Activated T-helper 1 cell treated with anti-CD3 and anti-CD28 coated beads, Interleukin-12 subunit alpha, Interleukin-12 subunit beta, Interleukin-2, Interleukin-4 antibody, amounts not matched to agents 30 ng/mL and 10 ng/mL and 1 ng/mL, durations not matched to agents 14 hours and 24 hours and 36 hours (primary cell): ENCODE measurements at places on chromosomes 12 and 14. TPM values are rescaled to one million over a fixed set of nuclear protein-coding genes. Genes with fewer than 3 reads are reported as not detected.

SPIC gene
- not detected in 2 replicates for total RNA-seq

SLC39A5 gene
- total RNA-seq: 0.54 and 1.4 TPM in 2 replicates

TMEM120B gene
- total RNA-seq: 17.5 and 18.3 TPM in 2 replicates

NRL gene
- 2.1 and 2.7 TPM in 2 replicates for total RNA-seq

ALDH1L2 gene
- 1.1 and 1.5 TPM in 2 replicates for total RNA-seq

CAPZA3 gene
- total RNA-seq: not detected in 2 replicates

SLC17A8 gene
- total RNA-seq: not detected in 2 replicates

SERPINA3 gene
- total RNA-seq: not detected in 2 replicates

KLHL33 gene
- total RNA-seq: 0.05 TPM in 2 replicates

LTB4R gene
- 10.1 and 11.1 TPM in 2 replicates for total RNA-seq

SLC6A12 gene
- total RNA-seq: not detected in 2 replicates

TSPAN11 gene
- not detected in 2 replicates for total RNA-seq

CIROP gene
- total RNA-seq: not detected in 2 replicates

ACVRL1 gene
- total RNA-seq: not detected in 2 replicates

CDKN3 gene
- 36.5 and 39.2 TPM in 2 replicates for total RNA-seq

C12orf50 gene
- 0.07 TPM in 1 of 2 replicates, not detected in the other for total RNA-seq

SP7 gene
- not detected in 2 replicates for total RNA-seq

FLRT2 gene
- total RNA-seq: not detected in 2 replicates

ZNF140 gene
- 15.0 and 15.1 TPM in 2 replicates for total RNA-seq

MIP gene
- not detected in 2 replicates for total RNA-seq

PTCSC3 gene
- total RNA-seq: not detected in 2 replicates

ENDOU gene
- total RNA-seq: not detected in 2 replicates

PTPRO gene
- 0.22 and 0.26 TPM in 2 replicates for total RNA-seq

ALX1 gene
- not detected in 2 replicates for total RNA-seq

CLEC4A gene
- 0.26 and 1.3 TPM in 2 replicates for total RNA-seq

ATP6V1D gene
- 29.1 and 30.8 TPM in 2 replicates for total RNA-seq

LPAR5 gene
- total RNA-seq: 2.8 and 3.1 TPM in 2 replicates

ALG10 gene
- total RNA-seq: 20.3 and 28.5 TPM in 2 replicates

INSM2 gene
- total RNA-seq: not detected in 2 replicates

HVCN1 gene
- 13.8 and 16.7 TPM in 2 replicates for total RNA-seq

GPD1 gene
- 0.29 and 0.88 TPM in 2 replicates for total RNA-seq

FOXN4 gene
- total RNA-seq: not detected in 2 replicates

IGFBP6 gene
- total RNA-seq: 0.81 TPM in 1 of 2 replicates, not detected in the other

NXPH4 gene
- total RNA-seq: 0.36 and 0.49 TPM in 2 replicates

CCDC177 gene
- total RNA-seq: 0.08 TPM in 1 of 2 replicates, not detected in the other

KRT77 gene
- not detected in 2 replicates for total RNA-seq

SSPN gene
- total RNA-seq: not detected in 2 replicates

PIANP gene
- 0.07 and 0.08 TPM in 2 replicates for total RNA-seq

CCND2 gene
- total RNA-seq: 548 and 549 TPM in 2 replicates

AJUBA gene
- total RNA-seq: 1.8 and 2.7 TPM in 2 replicates

ANG gene
- total RNA-seq: 0.57 and 0.59 TPM in 2 replicates

FAM186B gene
- 0.29 and 0.62 TPM in 2 replicates for total RNA-seq

LHX5 gene
- not detected in 2 replicates for total RNA-seq

MUCL1 gene
- total RNA-seq: not detected in 2 replicates

GPR132 gene
- 24.6 and 24.9 TPM in 2 replicates for total RNA-seq

RND1 gene
- total RNA-seq: 7.9 and 9.3 TPM in 2 replicates

PYGL gene
- total RNA-seq: 0.13 and 0.17 TPM in 2 replicates

IAPP gene
- total RNA-seq: not detected in 2 replicates

BATF gene
- total RNA-seq: 213 and 214 TPM in 2 replicates

KRT81 gene
- not detected in 2 replicates for total RNA-seq

MAP3K9 gene
- 3.5 and 4.1 TPM in 2 replicates for total RNA-seq

AHSA1 gene
- total RNA-seq: 370 and 383 TPM in 2 replicates

GPR137C gene
- total RNA-seq: 0.10 and 0.34 TPM in 2 replicates

GPR84 gene
- total RNA-seq: 2.3 and 2.4 TPM in 2 replicates

PIWIL1 gene
- total RNA-seq: not detected in 2 replicates

ERP29 gene
- total RNA-seq: 60.9 and 62.5 TPM in 2 replicates

SLCO1B1 gene
- not detected in 2 replicates for total RNA-seq

DNAJC22 gene
- 0.16 TPM in 1 of 2 replicates, not detected in the other for total RNA-seq

KLHDC1 gene
- total RNA-seq: 0.93 and 1.9 TPM in 2 replicates
